Activated gamma-delta T cell treated with anti-CD3 and anti-CD28 coated beads, Interleukin-2, amount 50 U/mL, for 16 hours (primary cell): ENCODE measurements at places on chromosomes 16 and 17.

- no peak for DNase-seq
Measured at GRCh38 chr16:27365142-27366089, 36.6 kb upstream of the IL21R start.

GRCh38 chr17:859824-860195 lies 77.7 kb downstream of the MRM3 start:
- no peak for DNase-seq

- DNase-seq = no peak
Measured at GRCh38 chr17:64329588-64329987, 61.1 kb downstream of the PECAM1 start.

GRCh38 chr17:29615492-29616299 lies 7.0 kb downstream of the CORO6 start:
- peak; percentile 72 for DNase-seq

DNA sequence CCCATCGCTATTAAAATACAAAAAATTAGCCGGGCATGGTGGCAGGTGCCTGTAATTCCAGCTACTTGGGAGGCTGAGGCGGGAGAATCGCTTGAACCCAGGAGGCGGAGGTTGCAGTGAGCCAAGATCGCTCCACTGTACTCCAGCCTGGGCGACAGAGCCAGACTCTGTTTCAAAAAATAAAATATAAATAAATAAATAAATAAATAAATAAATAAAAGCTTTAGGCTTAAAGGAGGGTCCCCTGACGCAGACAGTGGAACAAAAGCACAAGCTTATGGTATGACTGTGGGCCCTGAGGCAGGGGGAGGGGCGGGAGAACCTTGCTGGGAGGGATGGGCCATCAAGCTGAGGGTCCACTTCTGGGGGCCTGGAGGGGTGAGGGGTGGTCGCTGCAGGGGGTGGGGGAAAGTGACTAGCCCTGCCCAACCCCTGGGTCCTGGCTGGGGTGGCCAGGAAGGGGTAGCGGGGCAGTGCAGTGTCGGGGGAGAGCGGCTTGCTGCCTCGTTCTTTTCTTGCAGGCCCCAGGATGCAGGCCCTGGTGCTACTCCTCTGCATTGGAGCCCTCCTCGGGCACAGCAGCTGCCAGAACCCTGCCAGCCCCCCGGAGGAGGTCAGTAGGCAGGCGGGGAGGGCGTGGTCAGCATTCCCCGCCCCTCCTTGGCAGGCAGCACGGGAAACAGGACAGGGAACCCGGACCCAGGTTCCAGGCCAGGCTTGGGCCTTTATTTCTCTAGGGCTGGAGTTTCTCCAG lies 4.7 kb downstream of the SERPINF1 start:
- DNase-seq = no peak

GRCh38 chr17:12979826-12980500 lies 37.9 kb downstream of the ELAC2 start:
- no peak for DNase-seq

DNA sequence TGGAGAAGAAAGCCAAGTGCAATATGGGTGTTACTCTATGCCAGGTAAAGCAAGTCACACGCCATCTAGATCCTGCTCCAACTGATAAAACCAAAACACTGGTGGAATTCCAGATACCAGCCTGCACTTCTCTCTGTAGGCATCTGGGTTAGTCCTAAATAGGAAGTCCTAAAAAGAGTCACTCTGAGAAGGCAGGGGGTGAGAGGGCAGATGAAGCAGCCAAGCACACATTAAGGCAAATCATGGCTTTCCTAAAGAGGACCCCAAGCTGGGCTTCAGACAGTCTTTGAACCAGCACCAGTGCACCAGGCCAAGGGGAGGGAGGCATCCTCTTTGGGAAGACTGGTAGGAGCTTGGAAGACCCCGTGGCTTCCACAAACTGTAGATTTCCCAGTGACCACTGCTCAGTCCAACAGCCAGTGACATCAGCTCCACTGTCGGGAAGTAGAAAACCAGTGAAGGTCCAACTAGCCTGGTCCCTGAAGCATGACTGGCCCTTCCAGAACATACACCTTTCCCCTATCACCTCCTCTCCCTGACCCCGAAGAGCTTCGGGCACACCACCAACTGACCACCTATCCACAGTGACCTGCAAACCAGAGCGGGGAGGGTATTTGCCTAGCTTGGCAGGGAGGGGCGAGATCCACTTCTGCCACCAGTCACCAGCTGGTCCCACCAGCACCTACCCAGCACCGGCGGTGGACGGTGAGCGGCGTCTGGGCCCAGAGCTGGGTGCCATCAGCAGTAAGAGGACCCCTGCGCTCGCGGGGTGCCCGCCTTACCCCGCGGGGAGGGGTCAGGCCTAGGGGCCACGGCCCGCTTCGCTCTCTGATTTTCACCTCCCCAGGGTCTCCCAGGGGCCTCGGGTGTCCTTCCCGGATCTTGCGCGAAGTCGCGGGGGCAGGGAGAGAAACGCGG lies 1.0 kb downstream of the LITAF start:
- DNase-seq = no peak

- no peak for DNase-seq
Measured at GRCh38 chr16:80347900-80348299, 192.9 kb upstream of the DYNLRB2 start.

DNA sequence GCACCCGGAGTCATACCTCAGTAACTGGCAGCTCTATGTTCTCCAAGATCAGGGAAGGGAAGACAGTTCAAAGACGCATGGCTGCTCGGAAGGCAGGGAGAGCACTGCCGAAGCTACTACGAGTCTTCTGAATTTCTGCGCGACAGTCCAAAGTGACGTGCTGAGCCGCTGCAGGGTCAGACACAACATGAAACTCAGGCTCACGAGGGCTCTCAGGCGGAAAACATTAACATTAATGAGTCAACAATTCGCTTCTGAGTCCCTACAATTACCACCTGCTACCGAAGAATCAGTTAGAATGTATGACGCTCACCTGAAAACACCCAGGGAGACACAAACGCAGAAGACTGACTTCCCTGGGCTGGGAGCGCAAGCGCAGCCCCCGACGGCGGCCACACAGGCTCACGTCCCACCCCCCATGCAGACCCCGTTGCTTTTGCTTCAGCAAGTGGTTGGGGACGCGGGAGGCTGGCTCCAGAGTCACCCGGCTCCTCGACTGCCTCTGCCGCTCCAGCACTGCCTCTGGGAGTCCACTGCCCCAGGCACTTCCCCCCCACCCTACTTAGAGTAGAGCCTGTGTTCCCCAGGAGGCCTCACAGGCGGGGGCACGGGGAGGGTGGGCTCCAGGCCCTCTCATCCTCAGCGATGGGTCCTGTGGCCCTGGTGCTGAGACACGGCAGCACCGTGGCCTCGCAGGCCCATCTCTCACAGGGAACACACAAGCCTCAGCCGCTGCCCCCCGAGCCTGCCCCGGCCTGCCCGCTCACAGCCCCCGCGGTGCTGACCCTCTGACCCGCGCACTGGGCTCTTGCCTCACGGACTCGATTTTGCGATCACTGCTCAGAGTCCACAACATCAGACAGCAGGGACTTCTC lies 38.9 kb downstream of the LMF1 start:
- no peak for DNase-seq

DNA sequence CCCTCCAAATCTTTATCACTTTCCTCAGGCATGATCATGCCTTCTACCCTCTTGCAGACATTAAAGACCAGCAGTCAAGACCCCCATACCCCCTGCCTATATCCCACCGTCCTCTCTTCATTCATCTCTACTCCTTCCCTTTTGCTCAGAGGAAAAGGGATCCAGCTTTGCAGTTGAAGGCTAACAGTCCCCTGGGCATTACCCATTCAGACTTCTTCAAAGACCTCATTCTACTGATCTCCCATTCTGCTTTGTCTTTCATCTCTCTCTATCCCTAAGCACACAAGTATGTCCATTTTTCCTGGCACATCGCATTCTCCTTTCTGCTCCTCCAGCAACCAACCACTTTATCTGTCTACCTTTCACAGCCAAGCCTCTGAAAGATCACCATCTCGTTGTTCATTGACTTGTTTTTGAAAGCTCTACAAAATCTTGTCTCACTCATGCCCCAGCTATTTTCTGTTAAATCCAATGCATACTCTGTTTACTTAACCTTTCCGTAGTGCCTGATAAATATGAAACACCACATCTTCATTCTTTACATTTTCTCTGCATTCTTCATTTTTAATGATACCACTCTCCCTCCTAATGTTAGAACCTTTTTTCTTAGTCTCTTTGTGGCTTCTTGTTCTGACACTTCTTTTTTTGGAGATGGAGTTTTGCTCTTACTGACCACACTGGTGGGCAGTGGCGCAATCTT lies 14.1 kb upstream of the LCMT1 start:
- DNase-seq = no peak

- no peak for DNase-seq
Measured at GRCh38 chr17:4082136-4082924, 60.5 kb downstream of the ZZEF1 start.

GRCh38 chr16:51349626-51350025 lies 198.6 kb upstream of the SALL1 start:
- DNase-seq = no peak

DNA sequence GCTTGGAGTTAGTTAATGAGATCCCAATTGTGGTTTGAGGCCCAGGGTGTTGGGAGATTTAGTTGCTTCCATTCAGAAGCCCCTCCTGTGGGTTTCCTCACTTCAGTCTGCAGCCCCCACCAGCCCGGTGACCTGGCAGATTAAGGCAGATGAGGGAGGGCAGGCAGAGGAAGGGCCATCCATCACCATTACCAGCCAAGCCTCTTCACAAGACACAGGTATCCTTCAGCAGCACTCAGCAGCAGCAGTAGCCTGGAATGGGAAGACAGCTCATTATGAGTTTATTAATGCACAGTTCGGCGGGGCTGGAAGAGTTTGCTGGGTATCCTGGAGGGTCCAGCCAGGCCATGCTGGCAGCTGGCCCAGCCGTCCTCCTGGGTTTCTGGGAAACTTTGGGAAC lies 90.0 kb upstream of the GPRC5B start:
- DNase-seq = no peak

- no peak for DNase-seq
Measured at GRCh38 chr17:29573871-29574731, 5.6 kb downstream of the TP53I13 start.

GRCh38 chr17:28406473-28406814 lies 432 bp upstream of the SLC46A1 start:
- no peak for DNase-seq

- DNase-seq = no peak
Measured at GRCh38 chr16:48959204-48959603, 322.4 kb downstream of the CBLN1 start.

DNA sequence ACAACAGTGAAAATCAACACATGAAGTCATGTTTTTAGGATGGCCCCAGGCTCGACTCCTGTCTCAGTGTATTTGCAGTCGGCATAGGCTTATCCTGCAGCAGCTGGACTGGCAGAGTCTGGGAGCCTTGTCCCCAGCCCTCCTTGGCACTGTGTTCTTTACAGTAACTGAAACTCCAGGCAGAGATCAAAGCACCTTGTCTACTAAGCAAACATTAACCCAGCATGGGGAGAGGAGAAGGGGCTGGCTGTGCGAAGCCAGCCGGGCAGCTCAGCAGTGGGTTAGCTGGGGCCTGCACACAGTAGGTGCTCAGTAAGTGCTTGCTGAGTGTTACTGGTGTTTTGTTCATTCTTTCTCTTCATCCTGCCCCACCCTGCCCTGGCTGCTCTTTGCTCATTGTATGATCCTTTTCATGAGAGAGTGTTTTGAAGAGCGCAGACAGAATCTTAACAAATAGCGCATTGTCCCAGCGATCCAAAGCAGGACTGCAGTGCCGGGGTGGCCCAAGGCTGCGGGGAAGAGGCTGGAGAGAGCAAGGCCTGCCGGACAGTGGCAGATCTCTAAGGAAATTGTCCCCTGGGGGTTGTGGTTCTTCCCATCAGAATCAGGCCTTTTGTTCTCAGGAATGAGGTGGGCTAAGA lies 23.5 kb upstream of the ITGB4 start:
- DNase-seq = no peak

DNA sequence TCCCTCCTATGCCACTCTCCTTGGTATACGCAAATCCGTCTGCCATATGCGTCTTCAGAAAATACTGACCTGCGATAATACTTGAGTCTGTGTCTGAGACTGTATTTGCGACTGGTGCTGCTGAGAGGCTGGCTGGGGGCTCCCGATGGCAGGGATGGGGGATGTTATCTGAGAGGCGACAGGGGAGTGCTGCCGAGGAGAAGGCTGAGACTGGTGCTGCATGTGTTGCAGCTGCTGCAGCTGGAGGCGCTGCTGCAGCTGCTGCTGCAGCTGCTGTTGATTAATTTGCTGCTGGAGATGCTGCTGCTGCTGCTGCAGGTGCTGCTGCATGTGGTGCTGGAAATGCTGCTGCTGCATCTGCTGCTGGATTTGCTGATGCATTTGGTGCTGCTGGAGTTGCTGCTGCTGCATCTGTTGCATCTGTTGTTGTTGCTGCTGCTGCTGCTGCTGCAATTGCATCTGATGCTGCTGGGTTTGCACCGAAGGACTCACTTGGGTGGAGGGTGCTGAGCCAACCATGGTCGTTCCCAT lies 107.7 kb downstream of the TOX3 start:
- DNase-seq = no peak

DNA sequence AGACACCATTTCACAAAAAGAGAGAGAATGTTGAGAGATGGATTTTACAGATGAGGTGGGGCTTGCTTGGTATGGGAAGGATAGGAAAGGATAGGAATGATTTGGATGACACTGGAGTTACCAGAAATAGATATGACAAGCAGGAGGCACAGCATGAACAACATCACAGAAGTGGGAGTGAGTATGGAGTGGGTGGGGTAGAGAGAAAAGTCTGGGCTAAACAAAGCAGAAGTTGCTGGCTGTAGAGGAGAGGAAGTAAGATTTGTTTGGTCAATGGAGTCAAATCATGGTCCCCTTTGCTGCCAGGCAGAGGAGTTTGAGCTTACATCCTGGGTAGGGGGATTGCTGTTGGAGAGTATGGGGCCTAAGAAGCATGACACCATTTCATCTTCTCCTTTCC lies 101.7 kb downstream of the VAT1L start:
- DNase-seq = no peak

DNA sequence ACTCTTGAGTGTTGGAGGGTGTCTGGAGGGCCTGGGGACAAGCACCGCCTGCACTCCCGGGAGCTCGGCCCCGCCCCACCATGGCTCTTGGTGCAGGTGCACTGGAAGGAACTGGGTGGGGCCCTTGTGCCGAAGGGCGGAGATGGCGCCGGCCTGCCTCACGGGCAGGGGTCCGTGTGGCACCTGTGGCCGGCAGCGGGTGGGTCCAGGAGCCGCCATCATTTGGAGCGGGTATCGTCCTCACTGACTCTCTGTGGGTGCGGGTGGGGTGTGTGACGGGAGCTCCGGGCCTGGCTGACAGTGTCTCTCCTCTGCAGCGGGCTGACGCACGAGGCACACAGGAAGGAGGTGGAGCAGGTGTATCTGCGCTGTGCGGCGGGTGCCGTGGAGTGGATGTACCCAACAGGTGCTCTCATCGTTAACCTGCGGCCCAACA lies 5.2 kb downstream of the METRNL start:
- DNase-seq = no peak

DNA sequence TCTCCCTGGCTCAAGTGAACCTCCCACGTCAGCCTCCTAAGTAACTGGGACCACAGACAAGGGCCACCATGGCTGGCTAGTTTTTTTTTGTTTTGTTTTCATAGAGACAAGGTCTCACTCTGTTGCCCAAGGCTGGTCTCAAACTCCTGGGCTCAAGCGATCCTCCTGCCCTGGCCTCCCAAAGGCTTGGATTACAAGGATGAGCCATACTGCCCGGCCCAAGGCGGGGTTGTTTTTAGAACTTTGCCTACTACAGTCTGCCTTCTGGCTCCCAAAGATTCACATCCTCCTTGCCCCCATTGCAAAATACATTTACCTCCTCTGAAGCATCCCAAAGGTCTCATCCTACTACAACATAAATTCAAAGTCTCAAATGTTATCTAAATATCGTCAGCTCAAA lies 49.5 kb upstream of the PHOSPHO1 start:
- DNase-seq = no peak

GRCh38 chr16:5027575-5028235 lies 6.0 kb downstream of the NAGPA start:
- no peak for DNase-seq
